Urothelium cell line (cell line): ENCODE measurements at places on chromosomes 2 and 18.

GRCh38 chr2:105836840-105837692 is 92.4 kb downstream of the NCK2 start:
- no peak for DNase-seq

DNA sequence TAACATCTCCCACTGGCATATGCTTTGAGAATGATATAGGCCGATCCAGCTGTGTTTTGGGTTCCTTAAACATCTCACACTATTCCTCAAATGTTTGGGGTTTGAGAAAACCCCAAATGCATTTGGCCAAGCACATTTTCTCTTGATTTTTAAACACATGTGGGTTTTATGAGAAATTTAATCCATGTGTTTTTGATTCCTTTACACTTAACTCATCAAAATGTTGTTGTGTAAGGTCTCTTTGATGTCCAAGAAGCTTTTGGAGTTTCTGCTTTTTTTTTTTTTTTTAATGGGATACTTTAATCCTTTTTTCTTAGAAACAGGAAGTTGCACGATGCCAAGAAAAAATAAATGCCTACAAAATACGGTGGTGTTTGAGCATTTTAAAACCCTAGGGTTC is 339.8 kb upstream of the TCF4 start:
- no peak for DNase-seq

DNA sequence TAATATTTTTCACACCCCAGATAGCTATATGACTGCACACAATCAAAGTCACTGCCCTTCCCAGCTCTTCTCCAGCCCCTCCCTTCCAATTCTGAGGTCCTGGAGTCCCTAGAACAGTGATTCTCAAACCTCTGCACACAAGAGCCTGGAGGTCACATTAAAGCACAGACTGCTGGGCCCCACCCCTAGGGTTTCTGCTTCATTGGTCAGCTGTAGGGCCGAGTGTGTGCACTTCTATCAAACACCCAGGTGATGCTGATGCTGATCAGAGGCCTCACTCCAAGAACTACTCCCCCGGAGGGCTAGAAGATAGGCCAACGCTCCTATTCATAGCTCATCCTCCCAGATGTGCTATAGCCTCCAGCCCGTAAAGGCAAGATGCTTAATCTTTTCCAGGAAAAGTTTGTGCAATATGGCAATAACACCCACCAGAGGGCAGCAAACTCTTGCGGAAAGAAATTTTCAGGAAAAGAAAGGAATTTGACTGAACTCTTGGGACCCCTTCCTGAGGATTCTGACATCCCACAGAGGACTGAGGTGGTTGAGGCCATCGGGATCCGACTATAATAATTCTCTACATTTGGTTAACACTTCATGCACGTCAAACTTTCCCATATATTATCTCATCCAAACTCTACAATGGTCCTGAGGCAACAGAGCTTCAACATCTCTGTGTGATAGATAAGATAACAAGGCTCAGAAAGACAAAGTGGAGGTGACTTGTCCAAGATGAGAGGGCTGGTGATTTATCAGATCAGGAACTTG is 194.2 kb upstream of the PKDCC start:
- peak; percentile 66 for DNase-seq

- no peak for DNase-seq
These were observed 139.5 kb upstream of the LRP1B start for GRCh38 chr2:142270291-142270690.

DNA sequence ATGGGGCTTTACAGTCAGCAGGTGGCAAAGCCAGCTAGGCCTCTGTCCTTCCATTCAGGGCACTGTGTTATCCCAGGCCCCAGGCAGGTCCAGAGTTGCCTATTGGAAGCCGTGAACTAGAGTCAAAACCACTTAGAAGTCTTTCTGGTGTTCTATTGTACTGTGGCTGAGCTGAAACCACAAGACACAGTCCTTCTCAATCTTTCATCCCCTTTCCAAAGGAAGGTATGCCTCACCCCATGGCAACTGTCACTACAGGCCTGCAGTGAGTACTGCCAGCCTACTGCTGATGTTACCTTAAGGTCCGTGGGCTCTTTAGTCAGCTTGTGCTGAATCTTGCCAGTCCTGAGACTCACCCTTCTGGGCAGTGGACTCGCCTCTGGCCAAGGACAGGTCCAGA is 181.6 kb downstream of the GULP1 start:
- no peak for DNase-seq

GRCh38 chr2:201344663-201345366 is 12.3 kb downstream of the FLACC1 start:
- DNase-seq, result no peak
